ENCODE measurements at places on chromosomes 7 and 10.

DNA sequence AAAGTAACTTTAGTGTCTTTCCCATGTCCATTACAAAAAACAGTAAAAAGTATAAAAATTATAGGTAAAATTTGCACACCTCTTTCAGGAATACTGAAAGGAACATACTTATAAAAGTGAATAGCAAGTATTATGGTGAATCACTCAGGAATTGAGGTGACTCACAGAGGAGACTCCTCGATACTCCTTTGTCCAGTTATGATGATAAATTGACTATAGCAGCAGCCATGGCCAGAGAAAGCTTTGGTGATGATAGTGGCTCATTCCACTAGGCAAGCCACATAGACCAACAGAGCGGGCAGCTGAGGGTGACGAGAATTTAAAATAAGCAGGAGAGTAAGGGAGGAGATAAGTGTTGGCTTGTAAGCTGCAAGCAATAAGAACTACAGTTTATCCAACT, 1231.1 kb upstream of the CELF2 start:
- no peak for DNase-seq

DNA sequence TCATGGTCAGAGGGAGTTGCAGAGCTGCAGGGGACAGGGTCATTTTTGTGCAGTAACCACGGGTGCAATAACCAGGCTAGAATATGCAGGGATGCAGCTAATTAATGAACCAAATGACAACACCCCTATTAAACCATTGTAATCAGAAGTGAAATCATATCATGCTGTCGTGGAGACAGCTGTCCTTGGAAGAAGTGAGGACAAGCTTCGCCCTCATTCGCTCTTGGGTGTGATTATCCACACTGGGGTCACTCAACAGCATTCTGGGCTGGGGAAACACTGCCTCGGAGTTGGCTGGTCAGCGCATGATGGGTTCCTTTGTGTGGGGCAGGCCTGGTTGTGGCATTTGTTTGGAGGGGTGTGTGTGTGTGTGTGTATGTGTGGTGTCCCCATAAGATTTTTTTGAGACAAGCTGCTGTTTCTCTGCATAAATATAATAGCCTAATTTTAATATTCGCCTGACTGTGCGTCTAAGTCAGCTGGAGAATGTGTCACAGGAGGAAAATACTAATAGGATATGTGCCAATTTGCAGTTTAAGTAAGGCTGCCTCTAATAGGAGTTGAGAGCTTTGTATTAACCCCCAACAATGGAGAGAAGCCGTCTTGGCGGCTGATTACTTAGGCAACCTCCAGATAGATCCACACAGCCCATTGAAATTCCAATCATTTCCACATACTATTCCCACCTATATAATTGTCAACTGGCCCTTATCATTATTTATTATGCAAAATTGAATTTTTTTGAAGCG, 149.4 kb downstream of the DNAJB6 start:
- no peak for DNase-seq

- DNase-seq, result no peak
These were observed 17.7 kb upstream of the TPK1 start for GRCh38 chr7:144853542-144853941.

DNA sequence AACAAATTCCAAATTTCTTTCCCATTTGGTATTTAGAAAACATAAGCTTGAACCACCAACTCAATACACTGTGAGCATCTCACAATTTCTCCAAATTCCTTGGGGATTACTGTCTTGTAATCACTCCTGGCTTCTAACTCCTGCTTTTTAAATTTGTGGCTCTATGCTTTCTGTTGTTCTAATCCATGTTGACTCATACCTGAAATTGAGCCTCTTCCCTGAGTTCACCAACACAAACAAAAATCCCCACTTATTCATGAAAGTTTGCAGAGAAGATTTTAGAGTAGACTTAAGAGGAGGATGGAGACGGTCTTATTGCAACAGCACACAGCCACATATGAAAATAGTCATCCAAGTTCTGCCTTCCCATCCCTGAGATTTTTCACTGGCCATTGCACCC, 252.5 kb downstream of the PTEN start:
- DNase-seq, result no peak

Data from nucleus accumbens (tissue), 56 donors.